Stimulated activated CD4-positive, alpha-beta T cell treated with anti-CD3 and anti-CD28 coated beads, Interleukin-4, amount 100 ng/mL, for 4 hours (primary cell): ENCODE measurements at places on chromosomes 16 and 17.

DNA sequence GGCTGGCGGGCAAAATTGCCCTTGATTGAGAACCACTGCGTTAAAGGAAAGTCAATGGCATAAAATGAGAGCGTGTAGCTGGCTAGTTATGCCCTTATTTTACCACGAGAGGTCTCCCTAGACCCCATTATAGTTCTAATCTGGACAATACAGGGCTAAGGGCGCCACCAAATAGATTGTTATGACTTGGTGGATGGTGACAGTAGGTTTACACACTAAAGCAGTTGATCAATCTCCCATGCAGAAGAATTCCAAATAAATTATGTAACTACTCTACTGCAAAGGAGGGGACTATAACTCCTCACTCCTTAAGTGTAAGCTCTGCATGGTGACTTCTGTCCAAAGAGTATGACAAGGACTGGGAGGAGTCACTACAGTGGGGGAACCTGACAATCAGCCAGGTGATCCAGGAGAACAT, 20.4 kb upstream of the YPEL2 start:
- peak; percentile 25 for DNase-seq

DNA sequence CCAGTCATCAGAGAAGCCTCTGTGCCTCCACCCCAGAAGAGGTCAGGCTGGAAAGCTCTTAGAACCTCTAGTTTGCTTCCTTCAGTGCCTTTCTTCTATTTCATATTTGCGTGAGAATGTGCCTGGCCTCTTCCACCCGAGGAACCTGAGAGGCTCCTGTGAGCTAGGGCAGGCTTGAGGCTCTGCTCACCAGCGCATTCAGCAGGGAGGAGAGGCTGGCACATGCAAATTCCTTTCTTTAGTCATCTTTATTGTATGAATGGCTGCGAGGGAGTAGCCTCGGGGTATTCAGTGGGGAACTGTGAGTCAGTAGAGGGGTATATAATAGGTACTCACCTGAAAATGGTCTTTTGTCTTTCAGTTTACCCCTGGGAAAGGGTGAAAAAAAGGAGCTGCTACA, 268.3 kb downstream of the ABCC12 start:
- no peak for DNase-seq

- DNase-seq = peak; percentile 39
Measured at GRCh38 chr17:63931981-63932561, at the start of gene CD79B. Gene CD79B (minus strand): TSS chr17:63932331. CDS start chr17:63932261, 70 bp downstream.

DNA sequence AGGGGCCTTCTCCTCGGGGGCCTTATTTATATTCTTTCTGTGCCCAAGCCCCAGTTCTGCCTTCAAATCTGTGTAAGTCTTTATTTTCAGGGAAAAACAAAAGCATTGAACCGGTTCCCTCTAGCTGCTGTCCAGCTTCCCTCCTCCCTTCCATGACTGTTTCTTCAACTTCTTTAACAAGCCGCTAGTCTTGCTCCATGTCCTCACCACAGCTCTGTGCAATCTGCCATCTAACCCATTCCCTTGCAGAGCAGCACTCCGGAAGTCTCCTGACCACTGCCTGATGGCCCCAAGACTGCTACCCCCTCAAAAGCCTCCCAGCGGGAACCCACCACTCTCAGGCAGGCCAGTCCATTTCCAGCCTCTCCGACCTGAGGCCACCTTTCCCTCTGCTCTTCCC, 16.9 kb downstream of the EMC8 start:
- no peak for DNase-seq

DNA sequence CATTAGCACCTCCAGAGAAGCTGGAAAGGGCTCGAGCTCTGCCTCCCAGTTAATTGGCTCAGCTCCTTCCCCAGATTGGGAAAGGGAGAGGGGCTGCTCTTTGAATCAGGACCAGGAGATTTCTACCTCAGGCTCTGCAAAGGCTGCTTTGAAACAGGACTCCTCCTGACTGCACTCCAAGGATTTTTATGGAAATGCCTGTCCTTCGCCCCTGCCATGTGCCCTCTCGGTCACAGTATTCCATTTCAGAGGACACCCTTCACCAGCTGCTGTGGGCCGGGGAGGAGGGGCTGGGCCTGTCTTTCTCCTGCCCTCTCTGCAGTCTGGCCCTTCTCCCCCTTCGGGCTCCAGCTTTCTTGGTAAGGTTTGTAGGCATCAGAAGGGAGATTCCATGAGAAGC, 13.6 kb downstream of the MRM1 start:
- DNase-seq = no peak

DNA sequence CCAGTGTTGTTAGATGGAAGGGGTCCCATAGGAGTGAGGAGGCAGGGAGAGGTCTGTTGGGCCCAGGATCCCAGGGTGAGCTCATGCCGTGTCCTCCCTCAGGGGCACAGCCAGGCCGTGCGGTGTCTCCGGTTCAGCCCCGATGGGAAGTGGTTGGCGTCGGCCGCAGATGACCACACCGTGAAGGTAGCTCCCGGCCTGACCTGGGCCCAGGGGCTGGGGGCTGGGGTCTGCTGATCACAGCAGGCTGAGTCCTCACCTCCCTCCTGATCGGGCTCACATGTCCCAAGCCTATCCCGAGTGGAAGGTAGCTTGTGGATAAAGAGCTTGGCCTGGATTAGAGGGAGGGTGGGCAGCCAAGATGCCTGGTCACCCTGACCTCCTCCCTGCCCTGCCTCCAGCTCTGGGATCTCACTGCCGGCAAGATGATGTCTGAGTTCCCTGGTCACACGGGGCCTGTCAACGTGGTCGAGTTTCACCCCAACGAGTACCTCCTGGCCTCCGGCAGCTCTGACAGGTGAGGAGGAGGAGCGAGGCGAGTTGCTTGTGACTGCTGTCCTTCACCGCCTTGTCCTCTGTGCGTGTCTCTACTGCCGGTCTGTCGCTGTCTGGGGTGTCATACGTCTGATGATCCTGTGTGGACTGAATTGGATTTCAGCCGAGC, 16.1 kb downstream of the KATNB1 start:
- no peak for DNase-seq

DNA sequence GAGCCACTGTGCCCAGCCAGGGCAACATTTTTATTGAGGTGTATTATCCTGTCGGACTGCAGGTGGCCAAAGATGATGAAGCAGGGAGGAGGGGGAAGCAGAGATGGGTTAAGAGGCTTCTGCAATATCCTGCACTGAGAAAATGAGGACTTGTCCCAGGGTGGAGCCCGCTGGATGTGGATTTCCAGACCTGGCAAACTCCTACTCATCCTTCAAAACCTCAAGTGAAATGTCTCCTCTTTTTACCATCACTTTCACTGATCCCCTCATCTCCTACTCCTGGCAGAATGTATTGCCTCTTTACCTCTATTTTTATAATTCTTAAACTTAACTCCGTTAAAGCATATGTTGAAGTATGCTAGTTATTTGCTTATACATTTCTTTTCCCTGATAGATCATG, 60.9 kb downstream of the MGAT5B start:
- no peak for DNase-seq

DNA sequence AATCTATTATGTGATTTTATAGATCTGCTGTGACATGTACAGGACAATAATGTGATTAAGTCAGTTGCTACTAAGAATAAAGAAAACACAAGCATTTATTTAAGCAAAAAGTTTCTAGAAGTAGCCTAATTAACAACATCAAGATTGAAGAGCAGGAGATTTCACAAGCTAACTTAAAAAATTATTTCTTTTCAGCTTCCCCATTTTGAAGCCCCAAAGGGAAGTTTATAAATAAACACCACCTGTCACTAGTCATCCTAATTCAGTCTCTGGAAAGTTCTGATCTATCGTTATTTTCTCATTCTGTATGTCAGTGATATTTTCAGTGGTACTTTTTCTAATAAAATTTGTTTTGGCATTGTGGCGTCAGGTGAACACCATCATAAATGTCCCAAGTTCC, 8.3 kb downstream of the CAPNS2 start:
- DNase-seq = no peak

DNA sequence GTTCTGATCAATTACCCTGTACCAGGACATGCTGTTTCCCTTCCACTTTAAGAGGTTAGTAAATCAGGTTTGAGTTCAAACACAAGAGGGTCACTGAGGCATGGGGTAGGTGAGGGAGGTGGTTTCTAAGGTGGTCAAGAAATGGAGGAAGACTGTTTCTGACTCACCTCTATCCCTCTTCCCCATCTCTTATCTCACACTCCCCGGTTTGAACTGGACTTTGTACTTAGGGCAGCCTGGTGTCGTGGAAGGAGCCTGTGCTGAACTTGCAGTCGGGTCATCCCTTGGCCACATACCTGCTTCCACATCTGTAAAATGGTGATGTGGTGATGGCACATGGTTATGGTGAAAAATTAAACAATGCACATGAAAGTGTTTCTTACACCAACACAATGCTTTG, 17.2 kb upstream of the TMEM98 start:
- DNase-seq = no peak

DNA sequence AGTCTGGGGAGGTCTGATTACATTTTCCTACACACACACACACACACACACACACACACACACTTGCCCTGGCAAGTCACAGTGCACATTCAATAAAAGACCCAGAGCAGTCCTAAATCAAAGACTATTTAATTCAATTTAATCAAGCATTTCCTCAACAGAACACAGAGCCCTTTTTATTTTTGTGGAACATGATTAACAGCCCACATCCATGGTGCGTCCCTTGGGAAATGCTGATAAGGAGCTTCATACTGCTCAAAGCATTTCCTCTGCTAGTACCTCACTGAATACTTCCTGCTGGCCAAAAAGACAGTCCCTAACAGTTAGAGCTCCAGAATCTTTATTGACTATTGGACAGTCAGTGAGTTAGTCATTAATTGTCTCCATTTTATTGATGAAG, 43.1 kb upstream of the MYH10 start:
- DNase-seq = no peak
